Stimulated activated CD8-positive, alpha-beta memory T cell treated with anti-CD3 and anti-CD28 coated beads, Interleukin-15, amount 100 ng/mL, for 1 hour (primary cell): ENCODE measurements at places on chromosomes 13 and 19.

- no peak for DNase-seq
Observed at GRCh38 chr13:23488442-23488841, 54.9 kb upstream of the SACS start.

GRCh38 chr13:22082437-22083100, 411.7 kb downstream of the FGF9 start:
- DNase-seq: no peak

- no peak for DNase-seq
Observed at GRCh38 chr13:31122143-31122542, 39.6 kb downstream of the HSPH1 start.

- DNase-seq: no peak
Observed at GRCh38 chr13:50995854-50996253, 86.3 kb downstream of the RNASEH2B start.

DNA sequence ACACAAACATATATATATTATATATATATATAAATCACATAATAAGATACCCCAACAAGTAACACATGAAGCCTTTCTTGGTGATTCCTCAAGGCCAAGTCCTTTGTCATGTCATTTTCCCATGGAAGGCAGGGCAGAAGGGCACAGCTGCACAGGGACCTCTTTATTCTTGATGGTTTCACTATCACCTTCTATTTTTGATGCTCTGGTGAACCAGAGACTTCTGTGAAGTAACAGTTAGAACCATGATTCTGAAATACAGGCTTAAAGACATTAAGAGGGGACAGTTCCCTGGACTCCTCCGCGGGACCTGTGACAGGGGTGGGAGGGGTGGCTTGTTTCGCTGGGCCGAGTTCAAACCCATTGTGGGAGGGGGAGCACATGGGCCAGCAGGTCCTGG, 104.0 kb downstream of the DGKH start:
- no peak for DNase-seq

DNA sequence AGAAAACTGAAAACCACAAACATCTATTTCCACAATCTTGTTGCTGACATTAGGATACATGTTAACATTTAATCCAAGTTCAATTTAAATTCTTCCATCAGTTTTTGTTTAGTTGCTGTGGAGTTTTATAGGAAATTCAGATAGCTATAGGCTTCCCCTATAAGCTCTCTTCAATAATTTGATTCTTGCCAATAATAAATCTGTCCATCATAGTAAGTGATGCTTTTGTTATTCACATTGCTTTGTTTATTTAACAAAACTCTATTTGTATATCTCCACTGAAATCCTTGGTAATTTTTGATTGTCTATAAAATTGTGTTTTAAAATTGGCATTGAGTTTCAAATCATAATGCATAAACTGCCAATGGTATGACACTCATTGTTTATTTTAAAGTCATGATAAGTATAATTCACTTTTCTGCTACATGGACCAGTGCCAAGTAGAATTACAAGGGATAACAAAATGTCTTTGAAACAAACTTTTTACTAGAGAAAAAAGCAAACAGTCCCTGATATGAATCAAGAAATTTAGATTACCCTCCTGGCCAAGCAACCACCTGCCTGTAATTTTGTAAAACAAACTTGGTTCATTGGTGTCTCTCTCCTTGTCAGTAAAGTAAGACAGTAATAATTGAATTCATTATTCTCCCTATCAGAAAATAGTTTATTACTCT, 577.3 kb upstream of the GPC6 start:
- DNase-seq: no peak

GRCh38 chr13:43077461-43077860, 54.1 kb downstream of the DNAJC15 start:
- no peak for DNase-seq

GRCh38 chr19:15378534-15379082, 979 bp downstream of the AKAP8 start:
- DNase-seq: no peak

- DNase-seq: no peak
Observed at GRCh38 chr19:4016486-4016885, 8.9 kb downstream of the PIAS4 start.

DNA sequence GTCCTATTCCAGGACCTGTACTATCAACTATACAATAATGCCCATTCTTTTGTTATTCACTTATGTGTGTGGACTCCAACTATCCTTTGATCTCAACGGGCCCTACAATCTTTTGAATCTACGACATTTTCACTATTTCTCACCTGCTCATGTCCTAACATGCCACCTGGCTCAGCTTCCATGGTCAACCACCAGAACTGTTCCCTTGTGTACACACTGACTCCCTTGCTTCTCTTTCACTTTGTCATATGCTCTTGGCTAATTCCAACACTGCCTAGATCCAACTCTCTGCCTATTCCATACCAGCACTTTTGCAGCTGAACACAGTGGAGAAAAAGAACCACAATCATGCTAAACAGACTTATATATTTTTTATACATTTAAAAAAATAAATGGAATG, 53.1 kb downstream of the MICU2 start:
- DNase-seq: no peak

DNA sequence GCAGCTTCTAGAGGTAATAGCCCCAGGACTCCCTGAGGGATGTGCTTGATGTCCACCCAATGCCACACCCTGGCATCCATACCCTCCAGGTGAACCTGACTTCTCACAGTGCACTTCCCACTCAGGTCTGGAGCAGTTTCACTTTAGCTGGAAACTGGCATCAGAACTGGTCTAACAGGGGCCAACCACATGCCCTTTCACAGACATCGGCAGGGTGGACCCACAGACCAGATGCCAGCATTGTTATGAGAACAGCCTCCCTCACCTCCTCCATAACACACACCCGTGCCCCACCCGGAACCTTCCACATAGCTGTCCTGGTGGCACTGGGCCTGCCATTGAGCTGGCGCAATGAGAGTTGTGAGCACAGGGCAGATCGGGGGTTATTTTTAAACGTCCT, 77.4 kb upstream of the GPR12 start:
- DNase-seq: no peak

DNA sequence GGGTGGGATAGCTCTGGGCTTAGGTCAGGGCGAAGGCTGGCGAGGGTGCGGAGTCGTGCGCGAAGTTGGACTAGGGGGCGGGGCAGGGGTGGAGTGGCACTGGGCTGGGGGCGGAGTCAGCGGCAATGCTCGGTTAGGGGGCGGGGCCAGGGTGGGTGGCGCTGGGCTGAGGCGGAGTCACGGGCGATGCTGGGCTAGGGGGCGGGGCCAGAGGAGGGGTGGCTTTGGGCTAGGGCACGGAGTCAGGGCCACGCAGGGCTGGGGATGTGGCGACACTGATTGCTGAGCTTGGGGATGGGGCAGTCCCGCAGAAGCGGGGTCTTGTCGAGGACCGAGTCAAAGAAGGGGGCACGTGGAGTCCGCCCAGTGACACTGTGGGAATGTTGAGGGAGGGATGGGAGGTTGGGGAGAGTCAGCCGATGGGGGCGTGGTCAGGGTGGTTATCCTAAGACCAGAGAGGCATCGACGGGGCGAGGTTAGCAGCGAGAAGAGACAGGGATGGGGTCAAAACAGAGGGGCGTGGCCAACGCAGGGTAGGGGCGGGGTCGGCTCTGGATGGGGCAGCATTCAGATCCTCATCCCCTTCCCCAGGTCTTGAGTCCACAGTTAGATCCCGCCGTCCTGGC, 8.7 kb downstream of the HOMER3 start:
- peak; percentile 68 for DNase-seq

DNA sequence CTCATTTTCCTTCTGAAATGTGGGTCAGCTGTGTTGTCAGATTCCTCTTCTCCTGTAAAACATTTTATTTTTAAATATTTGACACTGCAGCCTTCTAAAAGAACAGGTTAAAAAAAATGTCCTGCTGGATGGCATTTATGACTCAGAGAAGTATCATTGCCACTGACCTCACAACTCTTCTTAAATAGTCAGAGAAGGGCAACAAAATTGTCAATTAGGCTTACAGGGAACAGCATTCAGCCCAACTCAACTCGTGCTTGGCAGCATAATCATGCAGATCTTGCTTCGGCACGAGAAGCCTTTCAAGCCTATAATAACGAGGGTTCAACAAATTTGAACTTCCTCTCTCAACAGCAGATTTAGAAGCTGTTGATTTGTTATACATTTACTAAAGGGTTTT, 296.7 kb upstream of the DACH1 start:
- no peak for DNase-seq

GRCh38 chr13:105485081-105485480, 1050.4 kb downstream of the EFNB2 start:
- no peak for DNase-seq

- DNase-seq: no peak
Observed at GRCh38 chr19:17049711-17050280, 23.2 kb upstream of the CPAMD8 start.

DNA sequence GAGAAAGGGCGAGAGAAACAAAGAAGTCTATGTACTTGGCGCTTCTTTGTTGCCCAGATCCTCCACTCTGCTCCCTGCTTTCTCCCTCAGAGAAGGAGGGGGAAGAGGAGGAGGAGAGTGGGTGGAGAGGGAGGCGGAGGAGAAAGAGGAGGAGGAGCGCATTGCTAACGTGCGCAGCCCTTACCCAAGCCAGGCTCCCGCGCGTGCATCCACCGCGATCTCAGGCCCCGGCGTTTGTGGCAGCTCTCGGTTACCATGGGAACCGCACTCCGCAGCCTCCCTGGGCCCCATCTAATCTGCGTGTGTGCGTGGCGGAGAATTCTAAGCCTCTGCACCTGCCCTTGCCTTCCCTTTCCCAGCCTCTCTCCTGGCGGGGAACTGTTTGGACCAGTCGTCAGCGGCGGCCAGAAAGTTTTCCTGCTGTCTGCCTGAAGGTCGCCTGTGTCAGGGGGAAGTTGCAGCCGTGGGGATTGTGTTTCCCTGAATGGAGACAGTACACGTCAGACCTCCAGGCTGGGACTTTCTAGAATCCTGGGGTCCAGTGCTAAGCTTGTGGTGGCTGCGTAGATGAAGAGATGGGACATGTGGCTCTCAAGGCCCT, at the start of gene ERICH6B:
TSS of gene ERICH6B (minus strand) at position 239 of the 601 bp plus-strand sequence. CDS start 18,734 bp downstream, outside the sequence.
- DNase-seq: no peak

DNA sequence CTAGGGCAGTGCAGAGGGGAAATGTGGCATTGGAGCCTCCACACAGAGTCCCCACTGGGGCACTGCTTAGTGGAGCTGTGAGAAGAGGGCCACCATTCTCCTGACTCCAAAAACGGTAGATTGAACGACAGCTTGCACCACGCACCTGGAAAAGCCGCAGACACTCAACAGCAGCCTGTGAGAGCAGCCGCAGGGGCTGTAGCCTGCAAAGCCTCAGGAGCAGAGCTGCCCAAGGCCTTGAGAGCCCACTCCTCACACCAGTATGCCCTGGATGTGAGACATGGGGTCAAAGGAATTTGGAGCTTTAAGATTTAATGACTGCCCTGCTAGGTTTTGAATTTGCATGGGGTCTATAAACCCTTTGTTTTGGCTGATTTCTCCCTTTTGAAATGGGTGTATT, 31.7 kb downstream of the NEK5 start:
- no peak for DNase-seq

GRCh38 chr19:13091400-13092157, 11.1 kb downstream of the LYL1 start:
- DNase-seq: no peak

GRCh38 chr13:37102896-37103295, 2.6 kb downstream of the CSNK1A1L start:
- DNase-seq: no peak

- peak; percentile 26 for DNase-seq
Observed at GRCh38 chr19:34217952-34218817, 36.2 kb upstream of the GARRE1 start.

DNA sequence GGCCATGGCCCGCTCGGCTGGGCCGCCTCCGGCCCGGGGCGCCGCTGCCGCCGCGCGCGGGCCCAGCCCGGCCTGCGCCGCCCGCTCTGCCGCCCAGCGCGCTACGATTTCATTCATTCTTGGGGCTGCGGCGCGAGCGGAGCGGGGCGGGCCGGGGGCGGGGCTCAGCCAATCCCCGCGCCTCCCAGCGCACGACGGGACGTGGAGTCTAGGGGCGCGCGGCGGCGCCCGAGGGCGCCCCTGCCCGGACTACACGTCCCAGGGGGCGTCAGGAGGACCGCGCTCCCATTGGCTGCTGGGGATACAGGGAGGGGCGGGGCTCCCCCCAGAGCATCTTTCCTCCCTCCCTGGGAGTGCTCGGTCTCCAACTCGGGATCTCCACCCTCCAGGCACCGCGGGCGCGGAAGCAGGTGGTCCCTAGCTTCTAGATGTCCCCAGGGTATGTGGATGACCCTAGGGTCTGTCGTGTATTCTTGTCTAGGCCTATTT, 5.6 kb upstream of the DPF1 start:
- no peak for DNase-seq
